Uterus (tissue), 4 donors: ENCODE measurements at places on chromosomes 6 and 20. TPM values are rescaled to one million over a fixed set of nuclear protein-coding genes. Genes with fewer than 3 reads are reported as not detected.

DNA sequence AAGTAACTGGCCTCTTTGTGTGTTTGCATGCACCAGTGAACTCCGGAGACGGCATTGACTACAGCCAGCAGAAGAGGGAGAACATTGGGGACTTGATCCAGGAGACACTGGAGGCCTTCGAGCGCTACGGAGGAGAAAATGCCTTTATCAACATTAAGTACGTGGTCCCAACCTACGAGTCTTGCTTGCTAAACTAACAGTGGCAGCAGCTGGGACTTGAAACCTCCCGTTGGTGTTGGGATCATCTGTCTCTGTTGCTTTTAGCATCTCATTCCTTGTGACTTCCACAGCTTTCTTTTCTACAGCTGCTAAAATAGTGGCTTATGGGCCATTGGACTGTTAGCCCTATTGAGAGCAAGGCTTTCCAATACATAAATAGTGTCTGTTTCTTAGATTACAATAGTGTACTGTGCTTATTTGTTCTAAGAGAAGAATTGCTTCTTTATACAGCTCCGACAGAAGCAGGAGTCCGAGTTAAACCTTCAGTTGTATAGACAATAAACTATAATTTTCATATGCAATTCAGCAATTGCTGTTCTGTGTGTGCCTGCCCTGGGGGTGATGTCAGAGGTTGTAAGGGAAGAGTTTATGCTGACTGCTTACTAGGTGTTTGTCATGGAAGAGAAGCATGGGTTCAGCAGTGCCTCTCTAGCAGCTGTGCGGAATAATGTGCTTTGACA is 99.6 kb upstream of the QKI start:
- no peak for DNase-seq

Gene TMEM217
- total RNA-seq: 0.21 TPM

Gene SLC44A4
- 6.2 TPM for total RNA-seq

GRCh38 chr6:103791458-103791857 is 1068.3 kb downstream of the HACE1 start:
- no peak for DNase-seq

DNA sequence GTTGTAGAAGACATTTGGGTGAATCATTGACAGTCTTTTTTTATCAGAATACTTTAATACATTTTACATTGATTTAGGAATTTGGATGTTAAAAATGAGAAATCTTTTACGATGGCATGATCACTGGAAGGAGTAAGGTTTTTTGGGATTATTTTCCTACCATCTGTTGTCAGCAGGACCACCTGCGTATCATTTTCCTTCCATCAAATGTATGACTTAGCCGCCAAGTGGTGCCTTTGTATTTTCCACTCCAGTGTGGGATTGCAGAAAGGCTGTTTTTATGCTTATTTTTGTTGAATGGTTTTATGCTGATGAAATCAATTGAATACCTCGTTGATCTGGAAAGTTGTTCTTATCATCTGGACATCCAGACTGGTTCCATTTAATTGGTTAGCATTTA is 35.8 kb downstream of the AKAP12 start:
- DNase-seq: no peak

GRCh38 chr20:7220755-7221154 is 453.3 kb downstream of the BMP2 start:
- DNase-seq: no peak

- DNase-seq: no peak
Measured at GRCh38 chr20:38205001-38205400, 39.9 kb upstream of the TGM2 start.

GRCh38 chr20:17497821-17498580 is 33.2 kb downstream of the BFSP1 start:
- DNase-seq: no peak

Gene PCMT1
- 66.9 TPM for total RNA-seq
